Renal pelvis (tissue), 12 donors: ENCODE measurements at places on chromosomes 7 and 10. TPM values are rescaled to one million over a fixed set of nuclear protein-coding genes. Genes with fewer than 3 reads are reported as not detected.

DNA sequence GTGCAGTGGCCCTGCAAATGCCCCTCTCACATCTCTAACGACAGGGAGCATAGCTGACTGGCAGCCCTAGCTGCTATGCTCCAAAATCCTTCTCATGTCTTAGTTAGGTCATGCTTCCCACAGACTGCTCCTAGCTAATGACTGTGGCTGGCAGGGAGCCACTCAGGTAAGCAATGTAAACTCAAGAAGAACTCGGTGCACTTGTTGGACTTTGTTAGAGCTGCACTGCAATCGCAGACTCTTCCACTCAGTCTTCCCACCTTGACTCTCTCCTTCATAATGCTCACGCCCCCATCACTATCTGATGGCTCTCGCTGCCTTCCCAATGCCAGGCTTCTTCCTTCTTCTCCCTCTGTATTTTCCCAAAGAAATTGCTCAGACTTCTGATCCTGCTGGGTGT, 24.0 kb downstream of the OR9A2 start:
- no peak for DNase-seq

GRCh38 chr10:124086097-124086710, 7.2 kb downstream of the CHST15 start:
- no peak for DNase-seq

DNA sequence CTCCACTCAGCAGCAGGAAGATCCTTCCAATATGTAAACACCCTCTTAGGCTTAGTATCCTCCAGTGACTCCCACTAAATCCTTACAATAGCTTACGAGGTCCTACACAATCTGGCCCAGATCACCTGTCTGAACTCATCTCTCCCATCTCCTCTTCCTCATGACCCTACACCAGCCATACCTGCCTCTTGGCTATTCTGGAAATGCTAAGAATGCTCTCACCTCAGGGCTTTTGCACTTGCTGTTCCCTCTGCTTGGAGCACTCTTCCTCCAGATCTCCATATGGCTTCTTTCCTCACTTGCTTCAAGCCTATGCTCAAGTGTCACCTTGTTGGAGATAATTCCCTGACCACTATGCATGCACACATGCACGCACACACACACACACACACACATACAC, 50.8 kb upstream of the FRMD4A start:
- DNase-seq = no peak

DNA sequence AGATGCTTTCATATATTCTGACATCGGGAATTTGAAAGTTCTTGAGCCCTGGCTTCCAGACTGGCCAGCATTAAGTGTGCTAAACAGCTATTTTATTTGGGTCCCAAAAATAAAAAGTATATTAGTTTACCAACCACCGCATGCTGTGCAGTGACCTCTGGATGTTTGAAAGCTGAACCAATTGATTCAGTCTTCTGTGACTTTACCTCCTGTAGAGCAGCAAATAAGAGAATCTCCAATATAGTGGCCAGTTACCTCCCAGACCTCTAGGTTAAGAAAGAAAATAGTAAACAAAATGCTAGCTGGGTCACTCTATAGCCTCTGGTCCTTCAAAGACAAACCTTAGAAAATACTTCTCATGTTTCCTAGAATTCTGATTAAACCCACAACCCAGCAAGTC, 424.6 kb upstream of the NFE2L3 start:
- no peak for DNase-seq

The GSTO2 gene
- 37.7 TPM for polyA plus RNA-seq

- no peak for DNase-seq
Measured at GRCh38 chr7:153036396-153037063, 277.0 kb downstream of the ACTR3B start.

The GHITM gene
- polyA plus RNA-seq = 161 TPM

The MACC1 gene
- 13.6 TPM for polyA plus RNA-seq

The WDFY4 gene
- polyA plus RNA-seq = 2.4 TPM

- no peak for DNase-seq
Measured at GRCh38 chr10:131825960-131826650, 74.7 kb upstream of the PPP2R2D start.

- DNase-seq = peak; percentile 28
Measured at GRCh38 chr7:131212114-131212513, 115.6 kb upstream of the MKLN1 start.

DNA sequence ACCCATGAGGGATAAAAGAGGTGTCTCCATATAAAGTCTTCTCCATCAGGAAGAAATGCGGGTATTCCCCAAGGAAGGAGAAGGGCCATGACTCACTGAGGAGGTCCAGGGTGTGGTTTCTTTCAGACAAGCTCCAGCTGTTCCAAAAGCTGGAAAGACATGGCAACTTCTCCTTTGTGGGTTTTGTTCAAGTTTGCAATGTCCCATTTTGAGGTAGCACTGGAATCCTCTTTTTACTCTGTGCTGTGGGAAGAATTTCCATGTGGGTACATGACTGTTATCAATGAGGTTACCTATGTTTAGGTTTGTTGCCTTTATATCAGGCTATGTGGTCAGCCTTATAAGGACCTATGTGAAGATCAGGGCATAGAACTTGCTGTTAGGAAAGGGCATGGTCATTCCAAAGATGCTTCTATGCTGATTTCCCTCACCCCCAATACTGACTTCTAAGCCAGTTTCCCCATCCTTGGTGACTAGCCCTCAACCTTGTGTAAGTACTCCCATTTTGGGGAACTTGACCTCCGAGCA, 697.5 kb downstream of the INHBA start:
- DNase-seq = no peak

The SPDYE9 gene
- polyA plus RNA-seq = 0.41 TPM

The METTL27 gene
- 8.8 TPM for polyA plus RNA-seq

DNA sequence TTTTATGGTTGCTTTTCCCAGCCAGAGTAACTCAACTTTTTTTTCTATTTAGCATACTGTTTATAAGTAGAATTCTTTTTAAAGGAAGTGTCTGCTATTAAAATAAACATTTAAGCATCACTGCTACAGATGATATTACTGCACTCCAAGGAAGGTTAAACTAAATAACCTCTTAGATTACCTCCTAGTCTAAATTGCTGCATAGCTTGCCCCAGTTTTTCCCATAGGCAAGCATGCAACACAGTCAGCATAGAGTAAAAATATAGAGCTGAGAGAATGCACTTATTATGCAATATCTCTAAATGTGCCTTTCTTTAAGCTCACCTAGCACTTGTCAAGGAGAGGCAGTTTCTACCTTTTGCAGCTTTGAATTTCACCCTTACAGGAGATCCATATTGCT, 1392.4 kb upstream of the CELF2 start:
- no peak for DNase-seq

- no peak for DNase-seq
Measured at GRCh38 chr10:21521751-21522533, 3.5 kb downstream of the SKIDA1 start.

The AKR1C1 gene
- polyA plus RNA-seq = 13.1 TPM

DNA sequence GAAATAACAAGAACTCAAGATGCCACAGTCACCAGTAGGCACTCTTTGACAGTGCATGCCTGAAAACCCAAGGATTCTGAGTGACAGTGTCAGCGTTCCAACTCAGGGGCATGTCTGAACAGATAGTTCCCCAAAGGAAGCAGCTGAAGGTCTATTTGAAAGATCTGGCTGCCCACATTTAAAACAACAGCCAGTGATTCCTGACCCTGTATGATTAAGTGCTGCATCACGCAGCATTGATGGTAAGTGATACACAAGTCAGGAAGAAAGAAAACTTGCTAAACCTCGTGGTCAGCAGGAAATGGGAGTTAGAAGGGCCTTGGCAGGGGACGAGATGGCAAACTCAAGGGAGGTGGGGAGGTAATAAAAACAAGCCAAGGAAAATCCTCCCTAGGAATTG, 1013.1 kb downstream of the TYW1 start:
- DNase-seq = no peak

The SLC26A4 gene
- polyA plus RNA-seq = 1.4 TPM

GRCh38 chr10:96339956-96340904, 18.6 kb downstream of the OPALIN start:
- DNase-seq = peak; percentile 54

The NKX6-2 gene
- polyA plus RNA-seq = 4.7 TPM

The LRRN3 gene
- polyA plus RNA-seq = 4.0 TPM

DNA sequence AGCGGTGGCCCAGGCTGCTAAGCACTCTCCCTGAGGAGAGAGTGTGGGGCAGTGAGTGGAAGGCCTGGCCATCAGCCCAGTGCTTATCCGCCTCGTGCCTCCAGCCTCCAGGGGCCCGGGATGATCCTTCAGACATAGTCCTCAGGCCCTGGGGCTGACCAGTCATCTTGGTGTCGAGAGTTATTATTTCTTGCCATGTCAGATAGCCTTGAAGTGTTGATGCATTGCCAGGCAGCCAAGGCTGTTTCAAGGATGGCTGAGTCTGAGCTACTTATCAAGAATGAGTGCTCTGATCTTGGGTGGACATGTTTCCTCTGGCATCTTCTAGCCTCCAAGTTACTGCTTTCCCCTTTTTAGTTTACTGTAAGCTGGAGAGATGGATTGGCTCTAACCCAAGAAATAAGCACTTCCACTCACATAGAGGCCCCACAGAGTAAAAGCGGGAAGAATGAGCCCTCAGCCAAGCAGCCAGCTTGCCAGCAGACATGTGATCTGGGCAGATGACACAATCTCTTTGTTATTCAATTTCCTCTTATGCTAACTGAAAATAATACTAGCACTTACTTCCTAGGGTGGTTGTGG, 136.5 kb upstream of the NAMPT start:
- DNase-seq = peak; percentile 10

The GPR146 gene
- polyA plus RNA-seq = 4.8 TPM

The ADCYAP1R1 gene
- 1.4 TPM for polyA plus RNA-seq

DNA sequence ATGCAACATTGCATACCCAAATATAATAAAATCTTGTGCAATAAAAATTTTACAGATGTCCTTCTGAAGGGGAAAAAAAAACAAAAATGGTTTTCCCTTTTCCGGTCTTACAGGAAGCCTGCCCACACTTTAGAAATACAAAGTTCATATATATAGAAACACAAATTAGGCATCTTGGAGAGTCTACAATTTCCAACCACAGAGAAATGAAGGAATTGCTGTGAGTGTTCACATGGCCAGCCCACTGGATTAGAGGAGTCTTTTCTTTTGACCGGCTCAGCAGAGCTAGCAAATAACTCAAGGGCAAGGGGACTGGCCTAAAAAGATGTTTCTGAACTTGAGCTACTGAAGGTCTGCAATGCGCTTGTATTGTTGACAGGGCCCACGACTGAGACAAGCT, 92.4 kb downstream of the GLI3 start:
- DNase-seq = no peak

DNA sequence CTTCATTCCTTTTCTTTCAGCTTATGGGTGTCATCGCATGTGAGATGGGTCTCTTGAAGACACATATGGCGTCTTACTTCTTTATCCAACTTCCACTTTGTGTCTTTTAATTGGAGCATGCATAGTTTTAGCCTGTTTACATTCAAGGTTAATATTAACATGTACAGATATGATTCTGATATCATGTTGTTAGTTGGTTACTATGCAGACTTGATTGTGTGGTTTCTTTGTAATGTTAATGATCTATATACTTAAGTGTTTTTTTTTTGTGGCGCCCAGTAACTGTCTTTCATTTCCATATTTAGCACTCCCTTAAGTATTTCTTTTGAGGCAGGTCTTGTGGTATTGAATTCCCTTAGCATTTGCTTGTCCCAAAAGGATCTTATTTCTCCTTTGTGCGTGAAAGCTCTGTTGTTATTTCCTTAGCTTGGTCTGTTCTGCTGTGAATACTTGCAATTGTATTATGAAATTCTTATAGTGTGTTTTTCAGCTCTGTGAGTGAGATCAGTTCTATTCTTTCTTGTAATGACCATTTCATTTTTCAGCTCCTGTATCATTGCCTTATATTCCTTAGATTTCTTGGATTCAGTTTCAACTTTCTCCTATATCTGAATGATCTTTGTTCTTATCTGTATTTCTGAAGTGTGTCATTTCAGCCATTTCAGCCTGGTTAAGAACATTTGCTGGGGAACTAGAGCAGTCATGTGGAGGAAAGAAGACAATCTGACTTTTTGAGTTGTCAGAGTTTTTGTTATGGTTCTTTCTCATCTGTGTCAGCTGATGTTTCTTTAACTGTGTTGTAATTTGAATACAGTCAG, 88.4 kb downstream of the ABCA13 start:
- no peak for DNase-seq

The RBM48 gene
- polyA plus RNA-seq = 19.3 TPM

The CTTNBP2 gene
- 36.0 TPM for polyA plus RNA-seq

- DNase-seq = no peak
Measured at GRCh38 chr7:87735360-87735759, 107.2 kb downstream of the RUNDC3B start.
